NCI-H187 treated with DMSO at 0.1 percent for 48 hours (cell line): ENCODE measurements at places on chromosomes 3 and 15.

- DNase-seq: no peak
These were observed 61.8 kb downstream of the SLC12A8 start for GRCh38 chr3:125150525-125151441.

DNA sequence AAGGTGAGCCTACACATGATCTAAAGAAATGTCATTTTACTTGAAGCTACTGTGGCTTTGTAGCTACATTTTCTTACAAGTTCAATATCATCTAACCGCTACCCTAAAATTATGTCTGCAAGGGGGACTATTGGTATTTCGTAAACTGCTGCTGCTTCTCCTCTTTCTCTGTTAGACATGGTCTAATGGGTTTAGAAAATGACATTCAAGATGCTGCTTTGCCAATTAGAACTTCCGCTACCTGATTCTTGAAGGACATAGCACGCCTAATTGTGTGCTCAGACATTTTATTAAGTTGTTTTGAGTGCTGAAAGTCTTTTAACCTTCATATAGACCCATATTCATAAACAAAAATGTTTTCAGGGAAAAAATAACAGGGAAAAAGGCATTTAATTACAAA, 283.7 kb upstream of the ICE2 start:
- DNase-seq: no peak

GRCh38 chr3:32403663-32404062, 12.0 kb downstream of the CMTM7 start:
- no peak for DNase-seq

GRCh38 chr3:55174747-55175146, 246.9 kb upstream of the LRTM1 start:
- no peak for DNase-seq

DNA sequence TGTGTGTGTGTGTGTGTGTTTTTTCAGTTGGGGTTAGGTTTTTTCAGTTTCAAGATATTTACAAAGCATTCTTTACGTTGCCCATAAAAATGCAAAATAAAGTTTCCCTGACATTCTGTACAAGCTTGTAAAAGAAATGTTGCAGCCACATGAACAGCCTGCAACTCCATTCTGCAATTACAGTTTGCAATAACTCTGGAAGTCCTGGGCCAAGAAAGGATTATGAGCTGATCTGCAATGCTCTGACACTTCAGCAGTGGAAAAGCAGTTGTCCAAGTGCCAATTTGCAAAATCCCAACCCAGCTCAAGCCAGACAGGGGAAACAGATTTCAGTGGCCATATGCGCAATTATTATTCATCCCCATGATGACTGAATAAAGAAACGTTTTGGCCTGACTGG, 322.1 kb downstream of the MEX3B start:
- no peak for DNase-seq

- no peak for DNase-seq
These were observed 1352.5 kb downstream of the ZPLD1 start for GRCh38 chr3:103787164-103787871.

DNA sequence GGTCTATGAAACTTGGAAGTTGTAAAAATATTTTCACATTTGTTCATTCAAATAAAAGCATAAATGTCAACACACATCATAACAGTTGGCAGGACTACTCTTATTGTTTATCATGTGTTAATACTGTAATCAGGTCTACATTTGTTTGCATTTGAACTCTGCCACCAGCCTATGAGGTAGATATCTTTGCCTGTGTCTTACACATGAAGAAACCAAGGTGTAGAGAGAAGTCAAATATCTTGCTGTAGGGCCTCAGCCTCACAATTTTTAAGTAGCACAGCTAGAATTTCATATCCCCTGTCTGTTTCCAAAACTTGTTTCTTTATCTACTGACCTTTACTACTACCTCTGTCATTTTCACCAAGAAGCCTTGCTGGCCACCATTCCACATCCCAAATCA, 161.9 kb downstream of the ZIC4 start:
- DNase-seq: no peak

DNA sequence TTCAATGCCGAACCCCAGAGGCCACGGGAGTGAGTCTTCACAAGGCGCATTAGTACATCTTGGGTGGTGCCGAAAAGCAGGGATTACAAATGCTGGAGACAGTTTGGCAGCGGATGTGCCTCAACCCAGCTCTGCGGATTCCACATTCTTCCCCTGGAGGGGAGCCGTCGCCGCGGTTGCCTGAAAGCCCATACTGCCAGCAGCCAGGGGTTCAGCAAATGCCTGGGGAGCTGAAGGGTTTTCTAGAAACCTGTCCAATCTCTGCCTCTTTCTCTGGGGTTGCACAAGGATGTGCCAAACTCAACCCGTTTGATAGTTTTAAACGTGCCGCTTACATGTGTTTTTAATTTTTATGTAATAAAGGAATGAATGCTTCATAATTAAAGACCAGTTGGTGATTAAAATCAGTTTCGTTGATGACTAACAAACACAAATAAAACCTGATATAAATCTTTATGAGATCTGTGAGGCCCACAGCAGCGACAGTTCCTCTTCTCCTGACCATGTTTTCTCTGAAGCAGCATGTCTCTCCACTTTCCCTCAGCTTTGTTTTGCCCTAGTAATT, 74.6 kb upstream of the LEKR1 start:
- DNase-seq: no peak

GRCh38 chr3:31567036-31567435, 34.3 kb downstream of the STT3B start:
- DNase-seq: no peak
